ENCODE measurements at places on chromosomes 3 and 15. TPM values are rescaled to one million over a fixed set of nuclear protein-coding genes. Genes with fewer than 3 reads are reported as not detected.

SELENOK gene
- total RNA-seq = 39.8 TPM

RTP4 gene
- 19.4 TPM for total RNA-seq

ACAD9 gene
- 77.4 TPM for total RNA-seq

SERPINI1 gene
- total RNA-seq = 3.1 TPM

DNA sequence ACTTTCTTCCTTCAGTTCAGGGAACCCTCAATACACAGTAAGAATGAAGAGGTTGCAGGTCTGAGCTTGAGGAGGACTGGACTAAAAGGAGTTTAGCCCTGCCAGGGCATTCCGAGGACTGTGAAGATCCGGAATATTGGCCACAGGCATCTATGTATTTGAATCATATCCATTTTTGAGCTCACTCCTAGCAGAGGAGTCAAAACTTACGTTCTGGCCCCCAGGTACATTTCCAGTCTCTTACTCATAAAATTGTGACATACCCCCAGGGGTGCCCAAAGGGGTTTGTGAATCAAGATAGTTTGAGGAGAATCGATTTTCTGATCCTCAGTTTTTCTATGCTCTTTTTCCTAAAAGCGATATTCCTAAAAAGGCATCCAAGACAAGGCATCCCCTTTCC is 27.6 kb upstream of the SRP14 start:
- no peak overlapping the region for H3K27ac ChIP-seq
- no peak overlapping the region for H3K4me3 ChIP-seq
- no peaks in the 10 kb centered on the region for H3K27me3 ChIP-seq
- DNase-seq = no peak

GRCh38 chr15:61159901-61160300 is 69.2 kb downstream of the RORA start:
- no peaks in the 10 kb centered on the region for H3K4me1 ChIP-seq
- no peak overlapping the region for H3K27ac ChIP-seq
- H3K27me3 ChIP-seq = peaks cover 59% of the 10 kb centered on the region
- H3K36me3 ChIP-seq = no peaks in the 10 kb centered on the region
- no peak for DNase-seq
- no peak overlapping the region for H3K4me3 ChIP-seq

- no peak for DNase-seq
- peaks cover 5% of the 10 kb centered on the region for H3K4me1 ChIP-seq
- H3K36me3 ChIP-seq = peaks cover 29% of the 10 kb centered on the region
These were observed 23.9 kb upstream of the NEK10 start for GRCh38 chr3:27392950-27393679.

DNA sequence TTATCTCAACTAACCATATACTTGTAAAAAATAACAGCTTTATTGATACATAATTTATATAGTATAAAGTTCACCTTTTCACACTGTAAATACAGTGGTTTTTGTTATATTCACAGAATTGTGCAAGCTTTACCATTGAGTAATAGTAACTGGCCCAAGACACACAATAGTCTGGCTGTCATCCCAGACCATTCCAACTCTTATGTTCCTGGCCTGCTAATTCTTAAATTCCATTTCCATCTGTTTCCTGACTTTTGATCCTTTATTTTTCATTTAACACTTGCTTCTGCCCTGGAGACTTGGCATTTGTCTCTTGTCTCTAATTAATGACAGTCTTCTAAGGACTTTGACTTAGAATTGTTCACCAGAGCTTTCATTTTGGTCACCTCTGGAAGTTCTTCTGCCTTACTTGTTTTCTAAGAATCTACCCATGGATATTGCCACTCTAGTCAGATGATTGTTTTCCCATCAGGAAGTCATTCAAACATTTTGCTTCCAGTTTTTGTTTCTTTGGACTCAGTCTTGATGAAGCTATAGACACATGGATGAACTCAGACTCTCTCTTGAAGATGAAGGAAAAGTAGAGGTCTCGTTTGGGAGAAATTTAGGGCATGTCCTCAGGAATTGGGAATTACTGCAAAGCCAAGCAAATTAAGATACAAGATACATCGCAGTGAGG is 27.2 kb upstream of the PLSCR4 start:
- no peak overlapping the region for H3K4me3 ChIP-seq
- H3K27ac ChIP-seq = no peak overlapping the region
- H3K27me3 ChIP-seq = no peaks in the 10 kb centered on the region
- no peak for DNase-seq
- no peaks in the 10 kb centered on the region for H3K4me1 ChIP-seq

GRCh38 chr3:11556851-11557644 is 86.7 kb downstream of the VGLL4 start:
- no peaks in the 10 kb centered on the region for H3K27me3 ChIP-seq
- DNase-seq = no peak

DNA sequence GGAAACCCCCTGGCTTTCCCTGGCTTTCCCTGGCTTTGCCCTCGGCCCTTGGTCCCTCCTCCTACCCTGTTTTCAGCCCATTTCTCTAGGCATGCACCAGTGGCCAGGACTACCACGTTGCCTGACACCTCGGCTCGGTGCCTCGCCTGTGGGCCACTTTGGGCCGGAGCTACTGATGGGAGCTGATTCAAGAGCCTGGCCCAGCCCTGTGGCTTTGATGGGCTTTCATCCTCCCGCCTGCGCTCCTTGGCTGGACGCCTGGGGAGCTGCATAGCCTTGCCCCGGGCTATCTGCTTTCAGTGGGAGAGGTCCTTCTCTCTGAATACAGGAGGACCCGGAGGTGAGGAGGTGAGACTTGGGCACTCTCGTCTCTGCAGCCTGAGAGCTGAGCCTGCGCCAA is 192.7 kb upstream of the HES1 start:
- no peak overlapping the region for H3K27ac ChIP-seq
- no peaks in the 10 kb centered on the region for H3K36me3 ChIP-seq
- peaks cover 6% of the 10 kb centered on the region for H3K27me3 ChIP-seq
- no peak overlapping the region for H3K4me3 ChIP-seq
- DNase-seq = no peak

GRCh38 chr3:194019398-194020165 is 116.4 kb upstream of the HES1 start:
- peaks cover 2% of the 10 kb centered on the region for H3K4me1 ChIP-seq
- H3K27me3 ChIP-seq = peaks cover 1% of the 10 kb centered on the region
- H3K4me3 ChIP-seq = no peak overlapping the region

DNA sequence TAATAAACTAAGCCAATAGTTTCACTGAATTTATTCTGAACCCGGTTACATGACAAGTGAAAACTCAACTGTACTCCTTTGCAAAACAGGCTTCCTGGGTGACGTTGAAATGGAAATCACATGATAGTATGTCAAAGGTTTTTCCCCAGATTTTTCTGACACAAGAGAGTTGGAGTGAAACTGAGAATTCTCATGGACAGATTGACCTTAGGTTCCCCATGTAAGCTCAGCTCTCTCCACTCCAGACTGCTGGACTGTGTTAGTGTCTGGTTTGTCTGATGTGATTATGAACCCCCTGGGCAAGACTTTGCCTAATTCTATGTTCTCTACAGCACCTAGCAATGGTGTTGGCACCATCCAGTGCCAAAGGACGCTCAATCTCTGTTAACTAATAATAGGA is 219.7 kb upstream of the COL8A1 start:
- DNase-seq = no peak
- H3K4me1 ChIP-seq = no peaks in the 10 kb centered on the region
- H3K4me3 ChIP-seq = no peak overlapping the region
- H3K27me3 ChIP-seq = no peaks in the 10 kb centered on the region
- no peak overlapping the region for H3K27ac ChIP-seq

DNA sequence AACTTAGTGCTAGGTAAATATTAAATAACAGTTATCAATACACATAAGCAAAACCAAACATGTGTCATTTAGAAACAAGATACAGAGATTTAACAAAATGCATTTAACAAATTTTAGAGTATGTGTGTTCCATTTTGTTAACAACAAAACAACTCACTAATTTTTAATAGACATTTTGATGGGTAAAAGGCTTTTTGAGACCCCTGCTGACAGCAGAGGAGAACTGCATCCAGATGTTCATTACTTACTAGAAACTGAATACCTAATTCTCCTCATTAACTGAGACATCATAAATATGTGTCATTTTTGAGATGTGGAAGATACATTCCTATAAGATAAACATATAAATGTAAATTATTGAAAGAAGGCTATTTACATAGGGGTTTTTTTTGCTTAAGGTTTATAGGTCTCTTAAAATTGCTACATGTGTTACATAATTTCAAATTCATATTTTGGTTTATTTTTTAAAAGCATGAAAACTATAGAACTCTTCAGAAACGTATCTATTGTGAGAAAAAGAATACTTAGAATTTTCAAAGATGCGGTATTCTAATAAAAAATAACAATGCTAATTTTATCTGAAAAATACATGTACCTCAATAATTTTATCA is 1009.8 kb downstream of the TUSC7 start:
- no peaks in the 10 kb centered on the region for H3K4me1 ChIP-seq
- H3K27ac ChIP-seq = no peak overlapping the region
- H3K36me3 ChIP-seq = no peaks in the 10 kb centered on the region
- H3K27me3 ChIP-seq = no peaks in the 10 kb centered on the region
- no peak for DNase-seq
